ENCODE measurements at places on chromosomes 6 and 20.

DNA sequence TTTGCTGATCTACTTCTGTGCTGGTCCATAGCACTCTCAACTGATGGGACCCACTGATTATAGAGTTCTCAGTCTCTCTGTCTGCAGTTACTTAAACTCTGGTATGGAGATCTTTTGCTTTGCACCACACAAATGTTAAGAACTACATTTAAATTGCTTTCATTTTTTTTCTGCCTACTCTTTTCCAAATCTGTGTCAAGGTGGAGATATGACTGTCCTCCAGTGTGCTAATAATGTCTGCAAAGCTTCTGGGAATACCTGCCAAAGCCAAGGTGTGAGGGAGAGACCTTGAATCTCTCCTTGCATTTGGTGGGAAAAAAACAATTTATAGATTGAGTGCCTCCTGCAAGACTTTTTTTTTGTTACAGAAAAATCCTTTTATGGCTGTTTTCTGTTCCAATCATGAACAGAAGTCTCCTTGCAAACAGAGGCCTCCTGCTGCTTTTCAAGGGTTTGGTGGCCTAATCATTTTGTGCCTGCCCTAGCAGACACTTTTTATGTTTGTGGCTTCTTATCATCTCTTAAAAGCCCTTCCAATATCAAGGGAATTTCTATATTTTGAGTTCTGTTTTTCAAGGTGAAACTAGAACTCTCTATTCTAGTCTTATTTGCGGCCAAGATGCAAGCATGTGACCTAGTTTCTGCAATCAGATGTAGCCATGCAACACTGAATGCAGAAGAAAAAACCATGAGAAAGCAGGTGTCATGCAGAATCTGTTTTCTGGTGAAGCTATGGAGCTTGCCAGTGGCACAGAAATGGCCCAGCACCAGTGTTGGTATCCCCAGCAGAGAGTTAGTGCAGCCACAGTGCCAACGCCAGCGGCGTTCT lies 23.2 kb upstream of the AKIRIN2 start:
- DNase-seq = no peak

DNA sequence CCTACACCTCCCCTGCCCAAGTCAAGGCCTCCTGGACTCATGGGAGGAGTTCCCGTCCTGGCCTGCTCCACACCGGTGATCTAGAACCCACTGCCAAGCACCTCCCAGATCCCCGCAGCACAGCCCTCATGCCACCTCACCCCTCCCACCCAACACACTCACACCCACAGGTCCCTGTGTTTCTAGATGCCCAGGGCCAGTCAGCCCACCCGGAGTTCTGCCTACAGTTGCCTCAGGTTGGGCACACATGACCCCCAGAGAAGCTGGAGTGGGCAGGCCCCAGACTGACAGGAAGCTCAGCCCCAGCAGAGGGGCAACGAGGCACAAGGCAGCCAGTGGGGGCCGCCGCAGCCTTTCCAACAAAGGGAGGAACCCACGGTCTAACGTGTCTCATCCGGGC lies 29.6 kb downstream of the RRBP1 start:
- DNase-seq = no peak

DNA sequence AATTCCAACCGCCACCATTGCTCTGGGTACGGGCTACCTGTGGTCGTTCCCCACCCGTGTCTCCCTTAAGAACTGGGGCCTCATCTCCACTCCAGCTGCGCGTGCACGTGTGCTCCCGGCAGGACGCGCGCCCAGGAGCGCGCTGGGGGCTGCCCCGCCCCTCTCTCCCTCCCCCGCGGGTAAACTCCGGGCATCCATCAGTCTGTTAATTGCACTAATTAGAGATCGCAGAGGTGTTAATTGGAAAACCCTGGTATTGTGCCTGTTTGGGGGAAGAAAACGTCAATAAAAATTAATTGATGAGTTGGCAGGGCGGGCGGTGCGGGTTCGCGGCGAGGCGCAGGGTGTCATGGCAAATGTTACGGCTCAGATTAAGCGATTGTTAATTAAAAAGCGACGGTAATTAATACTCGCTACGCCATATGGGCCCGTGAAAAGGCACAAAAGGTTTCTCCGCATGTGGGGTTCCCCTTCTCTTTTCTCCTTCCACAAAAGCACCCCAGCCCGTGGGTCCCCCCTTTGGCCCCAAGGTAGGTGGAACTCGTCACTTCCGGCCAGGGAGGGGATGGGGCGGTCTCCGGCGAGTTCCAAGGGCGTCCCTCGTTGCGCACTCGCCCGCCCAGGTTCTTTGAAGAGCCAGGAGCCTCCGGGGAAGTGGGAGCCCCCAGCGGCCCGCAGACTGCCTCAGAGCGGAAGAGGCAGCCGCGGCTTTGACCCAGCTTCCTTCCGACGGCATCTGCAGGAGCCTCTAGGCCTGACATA lies 14.4 kb downstream of the FOXP4 start:
- peak; percentile 77 for DNase-seq

DNA sequence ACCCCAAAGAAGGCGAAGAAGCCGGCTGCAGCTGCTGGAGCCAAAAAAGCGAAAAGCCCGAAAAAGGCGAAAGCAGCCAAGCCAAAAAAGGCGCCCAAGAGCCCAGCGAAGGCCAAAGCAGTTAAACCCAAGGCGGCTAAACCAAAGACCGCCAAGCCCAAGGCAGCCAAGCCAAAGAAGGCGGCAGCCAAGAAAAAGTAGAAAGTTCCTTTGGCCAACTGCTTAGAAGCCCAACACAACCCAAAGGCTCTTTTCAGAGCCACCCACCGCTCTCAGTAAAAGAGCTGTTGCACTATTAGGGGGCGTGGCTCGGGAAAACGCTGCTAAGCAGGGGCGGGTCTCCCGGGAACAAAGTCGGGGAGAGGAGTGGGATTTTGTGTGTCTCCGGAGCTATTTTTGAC lies 69.6 kb downstream of the HFE start:
- DNase-seq = no peak

DNA sequence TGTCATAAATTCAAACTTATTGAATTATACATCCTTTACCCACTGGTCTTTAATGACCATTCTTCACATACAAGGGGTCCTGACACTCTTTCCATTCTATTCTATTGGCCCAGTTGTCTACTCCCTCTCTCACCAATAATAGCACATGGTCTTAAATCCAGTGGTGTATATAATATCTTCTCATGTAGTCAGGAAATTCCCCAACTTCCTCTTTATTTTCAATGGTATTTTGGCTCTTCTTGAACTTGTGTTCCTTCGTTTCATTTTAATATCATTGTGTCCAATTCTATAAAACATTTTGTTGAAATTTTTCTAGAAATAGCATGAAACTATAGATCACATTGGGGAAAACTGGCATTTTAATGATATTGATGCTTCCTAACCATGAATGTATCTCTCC lies 36.8 kb downstream of the PSMB9 start:
- DNase-seq = no peak

DNA sequence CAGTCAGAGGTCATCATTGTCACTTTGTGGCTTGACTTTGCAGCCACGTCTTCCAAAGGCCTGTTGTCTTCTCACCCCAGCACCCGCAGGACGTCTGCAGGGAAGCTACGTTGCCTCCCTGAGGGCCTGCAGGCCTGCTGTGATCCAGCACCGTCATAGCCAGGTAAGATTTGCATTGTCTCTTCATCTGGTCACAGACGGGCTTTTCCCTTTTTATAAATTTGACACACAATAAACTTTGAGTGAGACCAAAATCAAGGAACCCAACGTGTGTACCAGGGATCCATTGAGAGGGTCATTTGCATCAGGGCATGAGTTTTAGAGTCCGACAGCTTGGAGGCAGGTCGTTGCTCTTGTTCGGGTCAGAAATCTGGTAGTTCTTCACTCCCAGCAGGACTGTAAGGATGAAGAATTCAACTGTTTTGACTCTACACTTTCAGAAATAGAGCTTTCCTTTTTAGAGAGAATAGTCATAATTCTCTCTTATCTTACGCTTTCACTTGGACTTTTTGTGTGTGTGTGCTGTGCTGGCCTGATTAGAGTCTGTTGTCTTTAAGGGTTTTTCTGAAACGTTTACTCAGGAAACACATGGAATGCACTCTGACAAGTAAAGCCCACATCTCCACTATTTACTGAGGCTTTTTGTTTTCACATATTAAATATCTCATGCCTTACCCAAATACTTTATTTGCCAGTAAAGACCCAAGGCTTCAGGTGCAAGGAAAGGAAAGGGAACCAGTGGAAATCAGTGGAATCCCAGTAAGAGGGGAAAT lies 177.2 kb upstream of the TAB2 start:
- DNase-seq = peak; percentile 52

Measured in amniotic epithelial cell (primary cell).